ENCODE measurements at places on chromosomes 16 and 17.

- DNase-seq = no peak
Measured at GRCh38 chr17:44083250-44083849, 12.8 kb downstream of the G6PC3 start.

GRCh38 chr17:28862561-28862960, 7.7 kb downstream of the ERAL1 start:
- DNase-seq = no peak

DNA sequence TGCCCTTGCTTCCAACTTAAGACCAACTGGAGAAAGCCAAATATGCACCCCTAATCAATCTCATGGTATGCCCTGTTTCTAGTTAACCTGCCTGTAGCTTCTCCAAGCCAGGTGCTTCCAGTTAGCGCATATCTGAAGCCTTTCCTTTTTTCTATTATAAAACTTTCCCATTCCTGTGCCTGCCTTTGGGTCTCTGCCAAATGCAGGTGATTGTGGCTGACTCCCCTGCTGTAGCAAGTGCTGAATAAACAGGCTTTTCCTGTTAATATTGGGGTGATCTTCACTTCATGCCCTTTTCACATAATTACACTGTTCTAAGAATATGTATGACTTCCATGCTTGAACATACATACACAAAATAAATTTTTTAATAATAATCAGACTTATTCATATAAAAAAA, 207.4 kb downstream of the TANC2 start:
- no peak for DNase-seq

DNA sequence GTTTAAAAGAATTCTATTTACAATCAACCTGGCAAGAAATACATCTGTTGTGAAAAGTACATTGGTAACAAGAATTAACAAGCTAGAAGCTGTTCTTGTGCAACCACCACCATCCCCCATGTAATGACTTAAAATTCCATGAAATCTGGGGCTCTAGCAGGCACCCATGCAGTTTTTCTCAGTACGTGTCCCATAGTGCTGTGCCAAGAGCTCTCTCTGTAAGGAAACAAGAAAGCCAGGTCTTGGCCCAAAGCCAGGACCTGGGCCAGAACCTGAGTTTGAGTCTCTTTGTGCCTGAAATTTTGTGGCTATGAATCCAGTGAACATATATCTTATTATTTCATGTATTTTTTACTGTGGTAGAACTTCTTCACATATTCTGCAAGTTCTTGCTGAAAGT, 46.6 kb downstream of the NUP93 start:
- DNase-seq = no peak

GRCh38 chr16:84848986-84849634, 29.3 kb downstream of the CRISPLD2 start:
- DNase-seq = no peak

DNA sequence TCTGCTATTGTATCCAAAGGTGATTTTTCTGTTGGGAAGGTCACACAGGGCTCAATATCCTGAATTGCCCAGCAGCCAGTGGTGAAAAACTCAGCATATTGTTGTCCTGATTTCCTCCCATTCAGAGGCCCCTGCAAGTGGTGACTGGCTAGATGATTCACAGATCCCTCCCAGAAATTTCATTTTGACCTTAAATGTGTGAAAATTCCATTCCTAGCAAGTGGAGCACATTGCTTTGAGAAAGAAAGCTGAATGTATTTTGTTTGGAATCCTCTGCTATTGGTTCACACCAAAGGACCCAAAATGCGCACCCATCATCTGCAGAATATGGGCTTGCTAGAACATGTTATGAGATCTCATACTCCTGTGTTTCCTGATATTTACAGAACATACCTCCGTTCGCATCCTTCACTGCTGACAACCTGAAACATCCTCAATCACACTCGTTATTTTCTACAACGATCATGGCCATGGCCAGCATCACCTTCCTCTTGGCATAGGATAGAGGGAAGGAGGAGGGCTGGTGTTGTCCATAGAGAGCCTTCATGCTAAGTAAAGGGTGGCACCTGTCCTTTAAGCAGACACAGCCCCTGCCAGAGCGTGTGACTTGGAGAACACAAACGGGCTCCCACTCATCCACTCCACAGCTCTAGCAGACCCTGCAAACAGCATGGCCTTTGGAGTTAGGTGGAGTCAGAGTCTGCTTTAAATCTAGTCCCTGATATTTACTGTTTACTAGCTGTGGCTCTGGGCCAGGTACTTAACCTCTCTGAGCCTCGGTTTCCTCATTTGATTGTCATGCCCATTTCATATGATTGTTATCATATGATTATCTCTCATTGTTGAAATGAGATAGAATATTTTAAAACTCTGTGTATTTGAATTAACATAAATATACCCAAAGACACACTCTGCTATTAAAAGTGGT, 30.4 kb upstream of the NFAT5 start:
- DNase-seq = no peak

- DNase-seq = peak; percentile 55
Measured at GRCh38 chr16:69823831-69824563, 61.9 kb downstream of the WWP2 start.

DNA sequence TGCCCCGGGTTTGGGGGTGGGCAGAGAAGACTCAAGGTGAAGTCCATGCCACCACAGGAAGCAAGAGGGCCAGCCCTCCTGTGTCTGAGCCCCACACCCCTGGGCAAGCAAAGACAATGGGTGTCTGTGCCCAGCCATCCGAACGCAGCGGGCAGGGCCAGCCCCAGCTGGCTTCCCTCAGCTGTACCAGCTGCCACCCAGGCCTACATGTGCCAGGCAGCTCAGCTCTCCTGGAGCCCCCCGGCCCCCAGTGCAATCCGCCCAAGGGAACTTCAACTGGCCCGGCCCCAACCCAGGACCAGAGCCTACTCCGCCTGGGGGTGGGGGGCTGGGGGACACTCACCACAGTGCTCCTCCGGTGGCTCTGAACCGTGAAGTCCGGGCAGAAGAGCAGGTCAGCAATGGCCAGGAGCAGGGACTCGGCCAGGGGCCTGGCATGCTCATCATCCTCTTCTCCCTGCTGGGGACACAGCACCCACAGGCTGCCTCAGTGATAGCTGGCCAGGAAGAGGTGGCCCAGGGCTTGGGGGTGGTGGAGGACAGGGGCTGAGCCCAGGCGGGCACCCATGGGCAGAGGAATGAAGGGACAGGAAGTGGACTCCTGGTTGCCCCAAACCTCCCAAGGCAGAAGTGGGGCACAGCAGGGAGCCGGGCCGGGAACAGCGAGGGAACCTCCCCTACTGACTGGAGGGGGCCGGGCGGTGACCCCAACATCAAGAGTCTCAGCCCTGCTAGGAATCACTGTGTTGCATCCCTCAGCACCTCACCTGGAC, 9.8 kb downstream of the HID1 start:
- DNase-seq = no peak

GRCh38 chr17:78774453-78774852, 7.6 kb downstream of the CYTH1 start:
- DNase-seq = no peak

DNA sequence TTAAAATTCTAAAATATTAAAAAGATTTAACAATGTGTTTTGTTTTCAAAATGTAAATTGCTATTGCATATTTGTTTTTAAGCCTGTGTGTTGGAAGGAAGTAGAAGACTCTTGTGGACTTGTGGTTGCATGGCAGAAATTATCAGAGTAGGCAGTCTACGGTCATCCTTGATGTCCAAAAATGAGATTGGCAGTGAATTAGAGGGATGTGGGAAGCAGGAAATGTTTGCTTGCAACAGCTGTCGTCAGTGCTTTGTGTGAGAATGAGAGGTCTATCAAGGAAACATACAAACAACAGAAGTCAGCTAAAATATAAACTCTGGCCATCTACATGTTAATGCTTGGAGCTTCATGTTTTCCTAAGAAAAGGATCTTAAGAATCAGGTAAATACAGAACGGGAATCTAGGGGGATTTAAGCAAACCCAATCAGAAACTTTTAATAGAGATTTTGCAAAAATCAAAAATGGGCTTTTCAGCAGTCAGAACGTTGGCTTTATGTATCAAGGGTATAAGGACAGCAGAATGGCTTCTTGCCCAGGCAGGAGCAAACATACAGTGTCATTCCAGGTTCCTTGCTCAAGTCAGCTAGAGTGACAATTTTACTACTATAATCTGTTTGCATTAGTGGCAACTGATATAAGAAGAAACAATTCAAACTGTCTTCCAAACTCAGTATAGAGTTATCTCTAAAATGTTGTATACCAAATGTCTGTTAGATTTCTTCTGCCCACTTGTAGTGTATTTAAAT, 196.7 kb downstream of the CYB561 start:
- no peak for DNase-seq

GRCh38 chr17:40547079-40547784, 18.0 kb downstream of the CCR7 start:
- no peak for DNase-seq

DNA sequence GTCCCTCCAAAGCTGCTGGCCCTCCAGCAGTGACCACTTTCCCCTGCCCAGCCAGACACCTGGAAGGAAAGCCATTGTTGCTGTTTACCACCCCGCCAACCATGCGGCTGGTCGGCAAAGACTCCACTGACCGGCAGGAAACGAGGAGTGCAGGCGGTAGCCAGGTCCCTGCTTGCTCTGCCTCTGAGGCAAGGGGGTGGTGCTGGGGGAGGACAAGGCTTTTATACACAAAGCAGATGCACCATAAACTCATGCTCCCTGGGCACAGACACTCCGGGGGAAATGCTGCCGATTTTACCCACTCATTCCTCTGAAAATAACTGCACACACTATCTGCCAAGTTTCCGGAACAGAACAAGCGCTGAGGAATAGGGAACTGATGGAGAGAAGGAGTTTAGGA, 62.8 kb upstream of the GRIN2A start:
- no peak for DNase-seq

- no peak for DNase-seq
Measured at GRCh38 chr17:82388223-82388921, 16.8 kb downstream of the UTS2R start.

- DNase-seq = no peak
Measured at GRCh38 chr16:27233731-27234130, 30.4 kb downstream of the KDM8 start.

GRCh38 chr17:67377488-67378453, 690 bp downstream of the PITPNC1 start:
- DNase-seq = peak; percentile 50

GRCh38 chr16:89050119-89050867, 43.4 kb upstream of the ACSF3 start:
- DNase-seq = no peak

GRCh38 chr17:59893676-59894100, 767 bp downstream of the RPS6KB1 start:
- DNase-seq = no peak

GRCh38 chr16:2009164-2009711, 383 bp downstream of the ZNF598 start:
- DNase-seq = peak; percentile 61

DNA sequence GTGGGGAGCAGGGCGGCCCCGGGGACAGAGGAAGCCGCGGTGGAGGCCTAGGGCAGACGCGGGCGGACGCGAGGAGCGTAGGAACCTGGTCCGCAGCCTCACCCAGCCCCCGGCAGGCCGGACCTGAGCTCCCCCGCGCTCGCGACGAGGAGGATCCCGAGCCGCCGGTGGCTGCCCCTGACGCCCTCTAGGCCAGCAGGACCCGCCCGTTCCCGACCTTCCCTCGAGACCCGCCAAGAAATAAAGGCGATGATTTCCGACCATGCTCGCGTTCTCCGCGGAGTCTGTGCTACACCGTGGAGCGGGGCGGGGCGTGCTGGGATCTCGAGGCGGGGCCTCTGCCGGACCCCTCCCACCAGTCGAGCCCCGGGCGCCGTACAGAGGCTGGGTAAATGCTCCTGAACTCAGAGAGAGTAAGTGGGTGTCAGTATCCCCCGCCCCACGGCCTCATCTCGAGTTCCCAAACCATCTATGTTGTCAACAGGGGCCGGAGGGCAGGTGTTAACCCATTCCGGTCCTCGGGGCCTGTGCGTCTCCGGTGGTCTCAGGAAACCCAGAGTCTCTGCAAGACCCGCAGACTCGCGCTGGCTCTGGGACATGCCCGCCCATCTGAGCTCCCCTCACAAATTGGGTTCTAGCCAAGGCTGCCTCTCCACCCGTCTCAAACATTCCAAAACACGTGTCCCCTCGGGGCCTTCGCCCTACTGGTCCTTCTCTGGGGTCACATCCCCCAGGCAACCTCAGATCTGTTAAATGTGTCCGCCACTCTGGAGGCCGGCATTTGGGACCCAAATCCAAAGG, 13.7 kb downstream of the SYCE1L start:
- peak; percentile 61 for DNase-seq

GRCh38 chr16:276426-277077, 808 bp upstream of the RGS11 start:
- DNase-seq = no peak

GRCh38 chr17:79220713-79221291, 146.2 kb downstream of the ENGASE start:
- DNase-seq = no peak

DNA sequence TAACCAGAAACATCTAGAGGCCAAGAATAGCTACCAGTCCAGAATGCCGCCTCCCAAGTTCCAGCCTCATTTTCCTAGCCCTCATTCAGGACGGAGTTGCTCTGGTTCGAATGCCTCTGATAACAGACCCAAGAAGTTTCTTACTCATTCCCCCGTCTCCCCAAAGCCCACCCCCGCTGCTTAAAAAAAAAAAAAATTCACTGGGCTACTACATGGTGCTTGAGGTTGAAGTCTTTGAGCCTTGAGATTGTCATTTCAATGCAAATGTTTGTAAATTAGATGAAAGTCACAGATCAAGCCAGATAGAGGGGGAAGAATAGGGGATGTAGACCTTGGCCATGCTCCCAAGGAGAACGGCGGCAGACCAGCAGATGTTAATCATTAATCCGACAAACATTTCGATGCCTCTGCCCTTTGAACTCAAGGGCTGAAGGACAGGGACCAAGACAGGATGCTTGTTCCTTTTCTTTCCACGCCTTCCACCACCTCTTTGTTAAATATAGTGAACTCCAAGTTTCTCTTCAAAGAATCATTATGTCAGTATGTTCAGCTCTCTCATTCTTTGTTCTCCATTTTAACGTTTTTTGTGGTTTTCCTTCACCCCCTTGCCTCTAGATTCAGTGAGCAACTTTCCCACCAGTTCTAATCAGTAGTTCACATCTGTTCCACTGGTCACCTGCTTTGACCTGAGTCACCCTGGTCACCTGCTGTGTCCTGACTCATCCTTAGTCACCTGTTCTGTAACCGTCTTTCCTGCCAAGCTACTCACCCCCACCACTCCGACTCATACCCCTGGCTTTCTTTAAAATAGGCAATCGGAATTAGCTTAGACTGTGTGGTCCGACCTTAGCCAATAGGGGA, 190.3 kb downstream of the CPPED1 start:
- no peak for DNase-seq

GRCh38 chr17:73369111-73369521, 57.3 kb upstream of the CDC42EP4 start:
- no peak for DNase-seq

GRCh38 chr16:15882563-15882962, 5.8 kb downstream of the CEP20 start:
- no peak for DNase-seq

DNA sequence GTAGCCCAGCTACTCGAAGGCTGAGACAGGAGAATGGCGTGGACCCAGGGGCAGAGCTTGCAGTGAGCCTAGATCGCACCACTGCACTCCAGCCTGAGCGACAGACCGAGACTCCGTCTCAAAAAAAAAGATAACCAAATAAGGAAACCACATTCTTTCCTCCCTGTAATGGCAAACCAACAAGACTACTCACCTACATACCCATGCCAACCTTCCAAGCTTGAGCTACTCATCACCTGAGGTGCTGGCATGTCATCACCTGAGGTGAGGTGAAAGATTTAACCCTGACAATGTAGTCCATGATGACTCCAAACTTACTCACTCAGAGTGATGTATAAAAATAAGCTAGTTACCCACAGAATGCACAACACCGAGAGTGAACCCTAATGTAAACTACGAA, 85.2 kb downstream of the SMG6 start:
- DNase-seq = no peak

Measured in GM12892 (cell line).